Esophagus squamous epithelium (tissue), 5 donors: ENCODE measurements at places on chromosomes 6 and 20. TPM values are rescaled to one million over a fixed set of nuclear protein-coding genes. Genes with fewer than 3 reads are reported as not detected.

GRCh38 chr6:73560853-73561407, 40.1 kb upstream of the EEF1A1 start:
- DNase-seq = no peak

- DNase-seq = no peak
These were observed 97.3 kb downstream of the TBC1D32 start for GRCh38 chr6:121236984-121237383.

Gene CRISP3
- 114 TPM for total RNA-seq

Gene PRDM1
- total RNA-seq = 33.6 TPM
